ENCODE measurements at places on chromosomes 1 and 21.

GRCh38 chr1:71027991-71028390, 19.6 kb downstream of the PTGER3 start:
- no peak for DNase-seq

DNA sequence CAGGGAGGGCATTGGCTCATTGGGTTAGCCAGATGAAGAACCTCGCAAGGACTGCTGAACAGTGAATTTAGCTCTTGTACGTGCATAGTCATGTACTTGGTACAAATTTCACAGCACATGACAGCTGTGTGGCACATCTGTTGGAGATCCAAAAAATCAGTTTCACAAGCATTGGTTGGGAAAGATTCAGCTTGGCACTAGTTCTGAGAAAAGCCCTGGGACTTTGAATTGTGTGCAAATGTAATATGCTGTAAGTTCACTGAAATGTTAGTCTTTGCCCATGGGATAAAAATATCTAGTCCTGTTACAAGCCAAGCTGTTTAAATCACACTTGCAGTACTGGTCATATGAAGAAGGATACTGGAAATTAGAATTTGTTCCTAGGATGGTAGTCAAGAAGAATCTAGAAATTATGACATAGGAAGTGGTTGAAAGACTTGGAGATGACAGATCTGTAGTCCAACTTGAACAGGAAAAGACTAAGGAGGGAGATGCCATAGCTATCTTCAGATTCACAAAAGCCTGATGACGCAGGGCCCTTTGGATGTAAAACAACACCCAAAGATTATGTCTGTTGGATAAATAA, 19.2 kb downstream of the LAMC2 start:
- DNase-seq, result no peak

- DNase-seq, result no peak
Measured at GRCh38 chr1:22142315-22143064, 407 bp downstream of the WNT4 start.

- no peak for DNase-seq
Measured at GRCh38 chr1:16153999-16154673, 1.7 kb downstream of the EPHA2 start.

DNA sequence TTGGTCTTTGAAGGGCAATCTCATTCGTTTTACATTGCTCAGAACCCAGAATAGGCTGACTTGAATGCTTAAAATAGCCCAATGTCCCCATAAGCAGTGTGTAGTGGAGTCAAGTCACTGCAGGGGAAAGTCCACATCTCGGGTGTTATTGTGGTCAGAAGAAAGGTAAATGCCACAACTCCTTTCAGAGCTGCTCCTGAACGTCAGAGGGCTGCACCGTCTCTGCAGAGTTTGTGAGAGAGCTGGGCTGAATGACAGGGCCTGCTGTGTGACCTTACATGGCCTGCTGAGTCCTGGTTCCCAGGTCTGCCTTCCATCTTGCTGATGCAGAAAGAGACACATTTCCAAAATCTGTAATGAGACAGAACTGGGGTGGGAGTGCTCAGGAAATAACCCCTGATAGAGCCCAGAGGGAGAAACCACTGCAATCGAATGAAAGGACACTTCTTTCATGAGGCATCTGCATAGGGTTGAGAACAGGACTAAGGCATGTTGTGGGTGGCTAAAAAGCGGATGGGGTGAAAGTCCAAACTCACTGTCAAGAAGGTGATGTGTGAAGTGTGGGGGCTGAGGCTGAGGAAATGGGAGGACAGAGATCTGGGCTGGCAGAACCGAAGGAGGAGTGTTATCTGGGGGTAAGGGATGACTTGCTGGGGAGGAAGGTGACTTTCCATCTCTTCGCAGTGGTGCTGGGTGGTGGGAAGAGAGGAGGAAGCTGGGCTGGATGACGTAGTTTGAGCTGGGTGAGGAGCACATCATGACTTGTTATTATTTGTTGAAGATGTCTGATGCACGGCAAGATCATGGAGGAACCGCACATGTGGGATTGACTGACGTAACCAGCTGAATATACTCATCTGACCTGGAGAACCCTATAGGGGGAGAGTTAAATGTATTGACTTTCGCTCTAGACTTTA, 33.7 kb downstream of the XCL2 start:
- DNase-seq, result no peak

- DNase-seq, result no peak
Measured at GRCh38 chr1:209564849-209565248, 18.7 kb upstream of the CAMK1G start.
